ENCODE measurements at places on chromosomes 3 and 15. TPM values are rescaled to one million over a fixed set of nuclear protein-coding genes. Genes with fewer than 3 reads are reported as not detected.

PPP2R3A gene
- total RNA-seq, result 0.22 TPM

LSG1 gene
- 35.2 TPM for total RNA-seq

DNA sequence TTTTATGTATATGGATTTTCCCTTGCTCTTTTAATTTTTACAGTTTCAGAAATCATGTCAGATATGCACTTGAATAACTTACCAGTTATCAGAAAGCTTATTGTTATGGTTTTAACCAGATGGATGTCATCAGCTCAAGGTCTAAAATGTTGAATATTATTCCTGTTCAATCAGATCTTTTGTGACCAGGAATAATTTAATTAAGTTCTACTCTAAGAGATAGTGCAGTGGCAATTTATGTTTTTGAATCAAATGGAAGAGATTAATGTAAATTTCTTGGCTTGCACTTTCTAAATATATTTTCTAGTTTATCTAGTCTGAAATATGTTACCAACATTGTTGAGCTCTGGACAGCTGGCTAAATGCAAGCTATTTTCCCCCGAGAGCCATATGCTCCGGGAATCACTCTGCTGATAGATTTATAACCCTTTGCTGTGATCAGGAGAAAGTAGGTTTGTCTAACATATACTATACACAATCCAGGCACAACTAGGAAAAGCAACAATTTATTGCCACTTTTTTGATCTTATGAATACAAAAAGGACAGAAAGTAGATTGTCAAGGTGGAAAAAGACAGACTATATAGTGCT is 76.8 kb upstream of the CD96 start:
- no peak for DNase-seq

- DNase-seq, result no peak
These were observed 6.4 kb downstream of the KPNA1 start for GRCh38 chr3:122508135-122508914.

DNA sequence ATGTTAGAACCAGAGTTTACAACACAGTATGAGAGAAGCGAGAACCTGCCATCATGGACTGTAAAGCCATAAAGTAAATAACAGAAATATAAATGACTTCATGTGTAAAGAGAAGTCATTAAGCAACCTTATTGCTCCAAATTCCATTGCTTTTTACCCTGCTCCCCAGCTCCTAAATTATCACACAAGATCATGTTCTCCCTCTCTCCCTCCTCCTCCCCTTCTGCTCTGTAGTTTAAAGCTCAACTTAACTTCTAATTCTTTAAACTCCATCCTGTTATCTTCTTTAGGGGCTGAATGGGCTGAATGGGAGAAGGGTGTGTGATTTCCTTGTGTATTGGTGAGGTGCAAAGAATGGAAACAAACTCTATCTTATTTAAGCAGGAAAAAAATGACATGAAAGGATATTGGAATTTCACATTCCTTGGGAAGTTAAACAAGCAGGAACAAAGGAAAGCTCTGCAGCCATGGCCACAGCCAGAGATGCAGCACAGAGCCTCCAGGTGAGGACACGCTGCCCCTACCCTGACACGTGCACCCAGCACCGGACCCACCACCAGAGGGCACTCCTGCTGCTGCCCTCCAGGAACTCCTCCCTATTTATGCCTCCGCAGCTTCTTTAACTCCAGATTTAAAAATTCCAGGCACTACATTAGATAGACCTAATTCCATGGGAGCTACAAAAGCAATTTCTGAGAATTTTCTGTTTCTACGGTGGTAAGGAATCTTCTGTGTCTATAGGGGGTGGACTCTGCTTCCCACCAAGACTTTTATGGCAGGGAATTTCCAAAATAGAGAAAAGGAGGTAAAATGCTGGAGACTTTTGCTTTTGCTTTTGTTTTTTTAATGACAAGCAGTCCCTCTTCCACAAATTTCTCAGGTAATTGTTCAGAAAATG is 76.9 kb upstream of the ABI3BP start:
- peak; percentile 36 for DNase-seq

GRCh38 chr15:90519688-90520087 is 10.0 kb upstream of the CRTC3 start:
- no peak for DNase-seq

GRCh38 chr3:45832699-45833098 is 9.2 kb downstream of the LZTFL1 start:
- peak; percentile 24 for DNase-seq

DNA sequence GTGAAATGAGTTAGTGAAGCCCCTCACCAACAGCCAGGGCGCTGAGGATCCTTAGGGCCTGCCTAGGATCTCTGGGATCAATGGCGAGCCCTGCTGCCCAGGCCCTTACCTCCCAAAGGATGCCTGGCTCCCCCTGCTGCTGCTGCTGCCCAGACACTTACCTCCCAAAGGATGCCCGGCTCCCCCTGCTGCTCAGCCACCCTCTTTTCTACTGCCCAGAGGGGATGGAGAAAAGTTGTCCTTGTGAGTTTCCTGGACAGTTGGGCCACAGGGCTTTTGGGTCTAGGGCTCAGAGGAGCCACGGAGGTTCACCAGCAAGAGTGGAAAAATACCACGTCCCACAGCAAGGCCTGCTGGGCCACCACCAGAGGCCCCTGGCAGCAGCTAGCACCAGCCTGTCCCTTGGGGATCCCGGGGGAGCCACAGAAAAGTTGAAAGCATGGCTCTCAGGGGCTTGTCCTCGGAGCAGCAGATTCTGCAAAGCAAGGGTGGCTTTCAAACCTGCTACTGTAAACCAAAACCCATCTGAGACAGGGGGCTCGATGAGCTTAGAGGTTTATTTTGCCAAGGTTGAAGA is 59.4 kb downstream of the SLC6A6 start:
- DNase-seq, result peak; percentile 41

ALPK3 gene
- 0.13 TPM for total RNA-seq

DNA sequence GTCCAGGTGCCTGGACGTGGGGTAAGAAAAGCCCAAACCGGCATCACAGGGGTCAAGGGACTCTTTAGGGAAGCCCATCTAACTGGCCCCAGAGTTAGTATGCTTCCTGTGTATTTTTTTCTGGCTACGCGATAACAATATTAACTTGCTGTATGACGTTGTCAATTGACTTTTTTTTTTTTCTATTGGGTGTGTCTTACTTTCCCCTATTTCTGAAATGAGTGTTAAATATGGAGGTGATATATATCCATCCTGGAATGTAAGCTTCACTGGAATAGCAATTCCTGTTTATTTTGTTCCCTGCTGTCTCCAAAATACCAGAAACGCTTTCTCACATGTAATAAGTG is 598 bp upstream of the GMNC start:
- no peak for DNase-seq

- DNase-seq, result no peak
These were observed 14.4 kb upstream of the SEC13 start for GRCh38 chr3:10335190-10335738.

GRCh38 chr3:81503026-81503425 is 258.4 kb downstream of the GBE1 start:
- DNase-seq, result no peak

- no peak for DNase-seq
These were observed 27.0 kb downstream of the PTH1R start for GRCh38 chr3:46904303-46905212.

DNA sequence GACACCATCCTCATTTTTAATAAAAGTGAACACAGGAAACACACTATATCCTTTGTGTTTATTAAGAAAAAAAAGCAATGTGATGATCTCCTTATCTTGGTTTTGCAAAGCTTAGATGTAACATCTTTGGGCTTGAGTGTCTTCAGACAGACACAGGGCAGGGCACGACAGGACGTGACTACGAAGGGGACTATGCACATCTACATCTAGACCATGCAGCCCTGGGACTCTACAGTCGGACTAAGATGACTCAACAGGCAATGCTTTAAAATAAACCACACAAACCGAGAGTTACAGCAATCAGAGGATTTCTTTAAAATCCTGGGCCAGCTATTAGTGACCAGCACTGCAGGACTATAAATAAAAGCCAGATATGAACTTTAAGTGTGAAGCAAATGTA is 22.8 kb upstream of the TM2D3 start:
- no peak for DNase-seq

DNA sequence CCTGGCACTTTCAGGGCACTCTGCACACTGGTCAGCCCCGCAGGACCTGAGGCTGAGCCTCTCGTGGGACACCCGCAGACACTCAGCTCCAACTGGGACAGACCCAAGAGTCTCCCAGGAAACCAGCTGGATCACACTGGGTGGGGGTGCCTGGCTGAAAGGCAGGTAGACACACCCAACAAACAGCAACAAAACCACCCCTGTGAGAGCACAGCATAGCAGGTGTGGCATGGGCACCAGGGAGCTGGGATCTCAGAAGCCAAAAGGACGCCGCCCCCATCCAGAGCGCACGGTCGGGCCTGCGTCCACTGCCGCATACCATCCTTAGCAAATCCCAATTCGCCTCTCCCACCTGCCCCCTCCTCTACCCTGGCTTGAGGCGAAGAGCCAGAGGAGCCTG is 154.2 kb upstream of the LINGO1 start:
- DNase-seq, result no peak

DNA sequence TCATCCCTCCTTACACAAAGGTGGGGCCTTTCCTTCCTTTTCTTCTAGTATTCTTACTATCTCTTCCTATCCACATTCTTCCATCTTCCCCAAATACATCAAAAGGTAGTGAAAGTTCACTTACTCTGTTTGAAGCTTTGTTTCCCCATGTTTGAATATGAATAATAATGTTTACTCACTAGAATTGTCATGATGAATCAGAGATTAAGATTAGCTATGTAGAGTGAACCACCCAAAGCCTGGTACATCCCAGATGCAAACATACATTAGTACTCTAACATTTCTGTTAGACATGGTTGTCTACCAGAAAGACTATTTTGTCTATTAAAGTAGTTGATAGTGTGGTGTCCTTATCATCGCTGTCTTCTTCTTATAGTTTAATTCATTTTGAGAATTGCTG is 327.1 kb upstream of the TBC1D5 start:
- DNase-seq, result no peak

CPNE9 gene
- not detected for total RNA-seq

DNA sequence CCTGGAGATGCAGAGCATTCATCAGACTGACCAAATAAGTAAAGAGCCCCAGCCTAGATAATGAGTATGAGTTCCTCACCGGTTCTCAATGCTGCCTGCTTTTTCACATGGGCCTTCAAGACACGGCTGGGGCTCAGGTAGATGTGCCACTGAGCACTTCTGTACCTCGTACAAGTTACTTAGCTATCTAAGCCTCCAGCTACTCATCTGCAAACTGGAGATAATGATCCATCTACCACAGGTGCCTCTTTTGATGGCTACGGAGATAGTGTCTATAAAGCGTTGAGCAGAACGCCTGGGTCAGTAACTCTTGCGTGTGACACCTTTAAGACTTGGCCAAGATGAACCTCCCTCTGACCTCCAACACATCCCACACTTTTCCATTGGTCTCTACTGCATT is 56.3 kb downstream of the CCR4 start:
- DNase-seq, result peak; percentile 25

DNA sequence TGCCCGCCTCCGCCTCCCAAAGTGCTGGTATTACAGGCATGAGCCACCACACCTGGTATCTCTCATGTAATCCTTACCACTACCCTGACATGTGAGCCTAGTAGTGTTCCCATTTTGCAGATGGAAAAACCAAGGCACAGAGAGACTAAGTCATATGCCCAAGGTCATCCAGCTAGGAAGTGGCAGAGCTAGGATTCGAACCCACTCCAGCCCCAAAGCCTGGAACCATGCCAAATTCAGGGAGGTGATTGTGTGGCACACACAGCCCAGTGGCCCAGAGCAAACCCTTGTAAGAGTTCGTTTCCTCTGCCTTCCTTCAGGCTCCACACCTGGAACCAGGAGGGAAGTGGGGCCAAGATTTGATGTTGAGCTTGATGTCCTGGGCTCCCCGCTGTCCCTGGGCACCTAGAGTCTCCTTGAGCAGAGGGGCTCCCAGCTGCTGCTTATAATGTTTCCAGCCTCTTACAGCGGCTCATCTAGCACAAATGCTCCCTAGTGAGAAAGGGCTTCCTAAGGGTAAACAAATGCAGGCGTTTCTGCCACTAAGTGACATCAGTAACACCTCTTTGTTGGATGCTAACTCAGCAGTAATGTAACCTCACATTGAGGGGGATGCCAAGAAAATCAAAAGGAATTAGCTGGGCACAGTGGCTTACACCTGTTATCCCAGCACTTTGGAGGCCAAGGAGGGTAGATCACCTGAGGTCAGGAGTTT is 3.6 kb downstream of the HAPLN3 start:
- no peak for DNase-seq

- no peak for DNase-seq
These were observed 481.2 kb upstream of the WNT5A start for GRCh38 chr3:55968331-55968730.

ZBED2 gene
- 0.16 TPM for total RNA-seq

REC114 gene
- total RNA-seq, result 0.20 TPM

DNA sequence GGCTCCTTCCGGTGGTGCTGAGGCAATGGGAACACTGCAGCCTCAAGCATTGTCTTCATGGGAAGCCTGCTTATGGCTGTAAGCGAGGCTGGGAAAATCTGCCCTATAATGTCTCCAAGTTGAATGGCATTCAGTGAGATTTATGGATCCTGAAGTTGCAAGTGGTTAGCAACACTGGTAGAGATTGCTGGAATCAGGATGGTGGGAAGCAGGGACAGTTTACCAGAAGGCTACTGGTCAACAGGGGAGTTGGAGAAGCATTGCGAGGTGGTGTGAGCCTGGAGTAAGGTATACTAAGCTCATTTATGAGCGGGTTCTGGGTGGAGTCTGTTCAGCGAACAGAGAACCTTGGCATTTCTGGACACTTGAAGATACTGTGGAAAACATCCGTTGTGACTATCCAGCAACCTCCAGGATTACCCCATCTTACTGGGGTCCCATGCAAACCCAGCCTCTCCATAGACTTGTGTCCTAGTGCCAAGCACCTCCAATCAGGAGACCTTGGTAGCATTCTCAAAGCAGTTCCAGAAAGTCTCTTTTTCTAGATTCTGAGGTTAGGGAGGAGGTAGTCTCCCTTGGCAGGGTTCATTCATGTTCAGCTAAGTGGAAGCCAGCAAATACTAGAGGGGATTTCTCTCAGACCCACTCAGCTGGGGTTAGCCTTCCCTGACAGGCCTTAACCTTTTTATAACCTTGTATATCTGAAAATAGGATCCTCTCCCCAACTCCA is 7.3 kb downstream of the RPSA start:
- DNase-seq, result peak; percentile 36

GOLGA8G gene
- not detected for total RNA-seq

GRCh38 chr15:27744641-27745040 is 354.5 kb downstream of the OCA2 start:
- no peak for DNase-seq

GRCh38 chr15:29935296-29936004 is 113.2 kb upstream of the TJP1 start:
- DNase-seq, result no peak

DNA sequence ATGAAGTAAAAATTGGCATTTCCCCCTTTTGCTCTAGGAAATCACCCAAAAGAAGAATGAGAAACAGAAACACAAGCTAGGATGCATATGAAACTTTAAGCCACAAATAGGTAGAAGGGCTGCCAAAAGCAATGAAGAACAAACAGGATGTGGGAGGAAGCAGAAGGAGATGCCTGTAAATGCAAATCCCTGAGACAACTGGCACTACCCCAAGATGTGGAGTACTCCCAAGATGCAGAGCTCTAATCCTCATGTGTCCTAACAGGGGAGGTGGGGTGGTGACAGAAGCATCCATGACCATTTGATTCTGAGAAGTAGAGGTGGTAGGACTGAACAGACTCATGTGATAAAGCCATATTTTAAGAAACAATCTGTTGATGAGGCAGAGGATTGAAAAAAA is 31.9 kb upstream of the ZNF280D start:
- no peak for DNase-seq
